ENCODE measurements at places on chromosomes 12 and 14.

DNA sequence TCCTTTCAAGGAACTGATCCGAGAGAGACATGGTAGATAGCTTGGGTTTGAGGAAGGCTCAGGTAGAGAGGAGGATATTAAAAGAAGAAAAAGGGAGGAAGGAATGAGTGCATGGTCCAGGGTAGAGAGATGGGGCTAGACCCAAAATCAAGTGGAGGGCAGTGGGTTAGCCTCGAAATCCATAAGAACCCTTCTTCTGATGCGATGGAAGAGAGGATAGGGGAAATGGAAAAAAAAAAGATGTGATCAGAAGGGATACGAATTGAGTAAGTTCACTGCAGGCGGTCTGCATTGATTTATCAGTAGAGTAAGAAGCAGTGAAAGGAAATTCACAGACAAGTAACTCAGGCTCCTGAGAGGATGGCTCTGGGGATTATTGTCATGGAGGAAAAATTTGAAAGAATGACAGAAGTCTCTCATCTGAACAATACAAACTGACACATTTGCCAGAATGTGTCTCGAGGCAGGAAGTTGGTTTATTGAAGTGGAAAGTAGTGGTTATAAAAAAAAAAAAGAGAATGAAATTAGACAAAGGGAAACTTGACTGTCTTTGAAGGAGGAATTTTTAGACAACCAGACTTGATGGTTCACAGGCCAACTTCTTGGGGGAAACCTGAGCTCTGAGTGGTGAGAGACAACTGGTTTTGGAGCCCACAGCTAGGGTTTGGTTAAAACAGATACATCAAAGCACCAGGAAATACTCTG is 10.2 kb downstream of the PPFIBP1 start:
- no peak for DNase-seq

- DNase-seq: no peak
Measured at GRCh38 chr14:61343991-61344405, 22.6 kb downstream of the PRKCH start.

DNA sequence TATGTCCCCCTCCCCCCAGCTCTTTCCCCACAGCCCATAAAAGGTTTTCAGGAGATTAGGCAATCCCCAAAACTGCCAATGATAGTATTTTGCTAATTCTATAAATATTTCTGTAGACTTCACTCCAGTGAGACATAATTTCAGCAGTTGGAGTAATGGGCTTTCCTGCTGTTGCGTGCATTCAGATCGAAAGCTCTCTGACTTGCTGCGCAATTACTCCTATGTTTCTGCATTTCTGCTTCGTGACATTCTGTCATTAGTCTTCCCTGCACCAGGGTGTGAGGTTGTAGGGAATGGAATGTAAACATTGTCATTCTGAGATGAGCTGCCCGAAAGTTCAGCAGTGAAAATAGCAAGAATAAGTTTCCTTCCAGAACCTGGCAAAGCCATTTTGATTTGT is 58.2 kb downstream of the SAMD4A start:
- no peak for DNase-seq

- no peak for DNase-seq
Measured at GRCh38 chr12:75177997-75178396, 31.6 kb downstream of the KCNC2 start.

All from NCI-H1694 treated with DMSO at 0.1 percent for 48 hours (cell line).